ENCODE measurements at places on chromosomes 5 and 9. TPM values are rescaled to one million over a fixed set of nuclear protein-coding genes. Genes with fewer than 3 reads are reported as not detected.

- DNase-seq = no peak
Measured at GRCh38 chr5:172871982-172872381, 37.9 kb downstream of the ERGIC1 start.

- no peak for DNase-seq
Measured at GRCh38 chr9:77003366-77003765, 16.1 kb upstream of the FOXB2 start.

DNA sequence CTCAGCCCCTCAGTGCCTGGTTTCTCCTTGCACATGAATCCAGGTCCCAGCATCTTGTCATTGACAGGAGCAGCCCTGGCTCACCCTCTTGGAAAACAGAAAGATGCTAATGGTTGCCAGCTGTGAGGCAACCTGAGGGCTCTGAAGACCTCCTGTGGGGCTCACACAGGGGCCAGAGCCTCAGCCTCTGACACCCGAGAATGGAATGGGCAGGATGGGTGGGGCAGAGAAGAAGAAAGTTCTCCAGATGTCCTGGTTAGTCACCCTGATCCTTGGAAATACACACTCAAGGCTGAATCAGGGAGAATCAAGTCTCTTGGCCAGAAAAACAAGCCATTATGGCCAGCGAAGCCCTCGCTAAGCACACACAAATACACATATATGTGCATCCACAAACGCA is 32.3 kb upstream of the SPATA31E1 start:
- DNase-seq = no peak

- DNase-seq = no peak
Measured at GRCh38 chr5:79512049-79512448, 1.9 kb downstream of the HOMER1 start.

GRCh38 chr5:150189326-150189725 is 536 bp upstream of the SLC6A7 start:
- DNase-seq = no peak

DNA sequence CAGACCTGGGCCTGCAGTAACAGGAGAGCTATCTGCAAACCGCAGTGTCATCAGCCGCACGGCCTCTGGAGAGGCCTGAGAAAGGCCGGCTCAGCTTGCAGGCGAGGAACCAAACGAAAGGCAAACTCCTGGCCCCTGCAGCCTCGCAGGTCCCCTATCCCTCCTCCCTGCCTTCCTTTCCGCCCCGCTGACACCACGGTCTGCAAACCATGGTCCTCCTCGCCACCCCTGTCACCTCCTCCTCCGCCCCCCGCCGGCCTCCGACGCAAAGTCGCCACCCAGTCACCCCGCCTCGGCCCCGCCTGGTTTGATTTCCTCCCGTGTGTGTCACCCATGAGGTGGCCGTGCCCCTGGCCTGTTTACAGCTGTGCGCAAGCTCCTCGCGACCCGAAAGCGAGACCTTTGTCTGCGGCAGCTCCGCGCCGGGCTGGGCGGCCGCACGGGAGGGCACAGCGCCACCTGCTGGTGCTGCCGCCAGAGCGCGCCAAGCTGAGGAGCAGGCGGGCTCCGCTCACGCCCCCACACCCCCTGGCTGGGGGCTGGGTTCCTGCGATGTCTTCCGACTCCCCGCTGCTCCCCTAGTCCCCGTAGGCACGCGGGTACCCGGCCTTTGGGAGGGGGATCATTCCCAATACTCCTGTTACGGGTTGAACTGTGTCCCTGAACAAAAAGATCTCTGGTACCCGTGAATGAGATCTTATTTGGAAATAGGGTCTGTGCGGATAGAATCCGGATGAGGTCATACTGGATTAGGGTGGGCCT is 19.4 kb downstream of the GBGT1 start:
- peak; percentile 76 for DNase-seq

DNA sequence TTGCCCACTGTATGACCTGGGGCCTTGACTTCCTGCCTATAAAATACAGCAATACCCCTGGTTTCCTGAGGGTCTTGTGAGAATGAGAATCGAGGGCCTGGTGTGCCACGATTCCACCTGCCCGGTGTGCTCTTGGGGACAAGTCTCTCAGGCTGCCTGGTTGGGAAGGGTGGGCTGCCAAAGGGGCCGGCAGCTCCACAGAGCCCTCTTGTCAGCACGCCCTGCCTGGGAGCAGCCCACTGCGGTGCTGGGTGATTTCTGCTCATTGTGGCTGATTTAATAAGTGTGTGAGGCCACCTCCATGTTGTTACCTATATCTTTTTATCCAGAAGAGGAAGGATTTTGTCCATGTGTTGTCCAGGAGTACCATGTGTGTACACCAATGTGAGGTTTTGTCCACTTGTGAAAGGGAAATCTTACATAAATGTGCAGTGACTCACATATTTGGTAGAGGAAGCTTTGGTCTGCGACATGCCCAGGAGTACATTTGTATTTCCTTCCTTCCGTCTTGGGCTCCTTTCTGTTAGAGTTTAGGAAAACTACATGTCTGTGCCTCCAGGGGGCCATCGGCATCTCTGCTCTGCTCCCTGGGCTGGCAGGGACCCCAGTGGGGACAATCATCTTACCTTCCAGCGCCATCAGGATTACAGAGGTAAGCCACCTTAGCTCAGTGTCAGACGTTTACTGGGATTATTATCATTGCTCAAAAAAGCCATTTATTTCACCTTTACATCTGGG is 108.6 kb downstream of the PHF2 start:
- no peak for DNase-seq

Gene ERBIN
- total RNA-seq = 52.2 TPM

Gene DBH
- 0.59 TPM for total RNA-seq

Gene SPATA9
- 0.68 TPM for total RNA-seq

Gene NEUROG1
- 7.3 TPM for total RNA-seq
